Activated T-helper 9 cell treated with anti-CD3 and anti-CD28 coated beads, Interleukin-2, amount 50 U/mL, for 16 hours (primary cell): ENCODE measurements at places on chromosomes 1 and 21.

GRCh38 chr1:179124873-179125272 lies 43.0 kb downstream of the TOR3A start:
- DNase-seq: no peak

DNA sequence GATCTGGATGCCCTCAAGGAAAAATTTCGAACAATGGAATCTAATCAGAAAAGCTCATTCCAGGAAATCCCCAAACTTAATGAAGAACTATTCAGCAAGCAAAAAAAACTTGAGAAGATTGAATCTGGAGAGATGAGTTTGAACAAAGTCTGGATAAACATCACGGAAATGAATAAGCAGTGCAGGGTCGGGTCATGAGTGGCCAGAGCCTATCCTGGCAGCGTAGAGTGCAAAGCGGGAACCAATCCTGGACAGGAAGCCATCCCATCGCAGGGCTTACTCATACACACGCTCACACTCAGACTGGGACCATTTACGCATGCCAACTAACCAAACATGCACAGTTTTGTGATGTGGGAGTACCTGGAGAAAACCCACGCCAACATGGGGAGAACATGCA lies 43.1 kb downstream of the ZMYM1 start:
- no peak for DNase-seq

GRCh38 chr1:175192630-175193526 lies at the start of gene KIAA0040:
KIAA0040 (minus strand) TSS chr1:175192776; CDS start chr1:175161013, 31,763 bp downstream.
- DNase-seq: peak; percentile 62

GRCh38 chr21:29308456-29308783 lies 9.7 kb downstream of the BACH1 start:
- DNase-seq: no peak

GRCh38 chr1:100972185-100972584 lies 53.4 kb downstream of the DPH5 start:
- DNase-seq: no peak

GRCh38 chr1:205430696-205431305 lies 8.9 kb upstream of the LEMD1 start:
- peak; percentile 22 for DNase-seq

GRCh38 chr1:1683104-1683905 lies 9.3 kb downstream of the SLC35E2B start:
- DNase-seq: no peak

DNA sequence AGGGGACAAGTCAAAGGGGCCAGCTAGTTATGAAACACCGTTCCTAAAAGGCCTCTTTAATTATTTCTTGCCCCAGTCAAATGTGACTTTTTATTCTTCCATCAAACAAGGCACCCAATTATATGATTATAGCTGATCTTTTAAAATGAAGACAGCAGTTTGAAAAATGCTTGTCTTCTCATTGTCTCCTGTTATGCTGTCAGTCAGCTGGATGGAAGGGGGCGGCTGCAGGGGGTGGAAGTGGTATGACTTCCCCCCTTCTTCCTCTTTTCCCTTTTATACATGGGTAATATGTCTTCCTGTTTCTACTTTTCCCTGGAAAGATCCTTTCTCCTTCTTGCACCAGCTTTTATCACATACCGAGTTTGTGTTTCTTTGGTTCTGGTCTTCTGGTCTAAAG lies 25.8 kb upstream of the KCNA10 start:
- no peak for DNase-seq

DNA sequence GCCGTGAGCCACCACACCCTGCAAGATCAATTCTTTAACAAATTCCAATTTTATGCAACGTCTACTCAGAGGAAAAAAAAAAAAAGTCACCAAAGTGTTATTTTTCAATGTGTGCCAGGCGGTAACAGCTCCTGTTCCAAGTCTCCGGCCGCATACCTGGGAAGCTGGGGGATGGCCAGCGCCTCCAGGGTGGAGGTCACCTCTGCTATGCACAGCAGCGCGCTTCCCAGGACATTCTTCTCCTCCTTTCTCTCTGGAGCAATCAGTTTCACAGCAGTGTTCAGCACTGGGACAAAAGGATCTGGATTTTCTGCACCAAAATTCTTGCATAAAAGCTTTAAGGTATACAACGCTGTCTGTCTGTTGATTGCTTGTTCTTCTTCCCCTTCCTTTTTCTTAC lies 34.3 kb downstream of the LGALS8 start:
- DNase-seq: no peak

- DNase-seq: no peak
Measured at GRCh38 chr1:112234710-112235109, 161.3 kb upstream of the CTTNBP2NL start.

DNA sequence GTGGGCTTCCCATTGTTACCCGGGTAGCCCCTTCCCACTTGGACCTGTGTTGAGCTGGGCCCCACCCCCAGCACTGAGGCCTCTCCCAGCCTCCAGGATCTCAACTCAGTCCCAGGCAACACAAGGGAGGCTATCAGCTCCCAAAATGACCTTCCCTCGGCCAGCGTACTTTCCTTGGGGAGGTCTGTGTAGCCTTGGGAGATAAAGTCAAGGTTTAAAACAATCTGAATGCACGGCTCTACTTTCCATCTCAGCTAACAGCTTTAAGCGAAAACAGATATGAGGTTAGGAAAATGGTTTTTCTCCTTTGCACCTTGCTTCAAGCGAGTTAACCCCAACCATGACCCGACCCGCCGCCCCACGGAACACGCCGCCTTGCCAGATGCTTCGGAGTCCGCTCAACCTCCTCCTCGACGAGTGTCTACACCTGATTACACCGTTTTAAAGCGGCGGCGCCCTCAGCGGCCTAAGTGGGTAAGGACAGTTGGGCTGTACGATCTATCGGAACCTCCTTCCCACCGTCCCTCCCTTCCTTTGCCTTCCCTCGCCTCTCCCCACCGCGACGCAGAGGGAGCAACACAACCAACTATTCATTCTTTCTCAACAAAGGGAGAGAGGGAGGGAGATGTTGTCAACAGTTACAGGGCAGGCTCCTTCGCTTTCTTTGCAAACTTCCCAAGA lies 1.1 kb downstream of the BCAR3 start:
- DNase-seq: peak; percentile 11

DNA sequence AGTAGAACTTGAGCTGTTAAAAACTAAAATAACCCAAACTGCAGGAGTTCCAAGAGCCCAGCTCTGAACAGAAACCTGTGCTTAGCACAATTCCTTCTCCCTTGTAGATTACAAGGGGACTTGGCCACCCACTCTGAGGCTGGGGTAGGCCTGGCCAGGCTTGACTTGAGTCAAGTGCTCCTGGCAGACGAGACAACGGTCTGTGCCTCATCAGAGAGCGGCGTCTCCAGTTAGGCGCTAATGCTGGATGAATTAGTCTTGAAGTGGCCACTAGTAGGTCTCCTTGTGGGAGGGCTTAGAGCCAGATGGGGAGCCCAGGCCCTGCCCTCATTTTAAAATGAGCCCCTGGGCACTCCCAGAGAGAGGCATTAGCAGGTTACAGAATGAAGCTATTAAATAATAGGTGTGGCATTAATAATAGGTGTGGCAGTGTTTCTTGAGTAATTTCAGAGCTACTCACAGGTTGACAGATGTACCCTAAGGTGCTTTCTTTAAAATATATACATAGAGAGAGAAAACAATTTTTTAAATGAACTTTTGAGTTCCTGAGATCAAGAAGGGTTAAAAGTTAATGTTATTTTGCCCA lies 1.1 kb downstream of the EEIG2 start:
- DNase-seq: peak; percentile 17

DNA sequence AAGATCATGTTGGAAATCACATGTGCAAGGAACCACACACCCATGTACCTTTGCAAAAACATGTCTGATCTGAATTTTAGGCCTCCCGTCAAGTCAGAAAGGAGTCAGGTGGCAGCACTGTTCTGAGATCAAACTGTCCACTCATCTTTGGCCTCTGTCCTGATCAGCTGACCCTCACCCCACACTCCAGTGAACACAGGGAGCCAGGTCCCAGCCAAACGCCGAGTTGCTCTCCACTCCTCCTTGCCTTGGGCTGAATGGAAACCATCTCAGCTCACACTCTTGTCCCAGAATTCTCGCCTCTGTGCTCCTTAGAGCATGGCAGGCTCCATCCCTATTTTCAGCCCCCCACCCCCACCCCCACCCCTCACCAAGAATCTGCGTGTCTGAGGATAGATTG lies 4.6 kb upstream of the RNF186 start:
- DNase-seq: no peak

DNA sequence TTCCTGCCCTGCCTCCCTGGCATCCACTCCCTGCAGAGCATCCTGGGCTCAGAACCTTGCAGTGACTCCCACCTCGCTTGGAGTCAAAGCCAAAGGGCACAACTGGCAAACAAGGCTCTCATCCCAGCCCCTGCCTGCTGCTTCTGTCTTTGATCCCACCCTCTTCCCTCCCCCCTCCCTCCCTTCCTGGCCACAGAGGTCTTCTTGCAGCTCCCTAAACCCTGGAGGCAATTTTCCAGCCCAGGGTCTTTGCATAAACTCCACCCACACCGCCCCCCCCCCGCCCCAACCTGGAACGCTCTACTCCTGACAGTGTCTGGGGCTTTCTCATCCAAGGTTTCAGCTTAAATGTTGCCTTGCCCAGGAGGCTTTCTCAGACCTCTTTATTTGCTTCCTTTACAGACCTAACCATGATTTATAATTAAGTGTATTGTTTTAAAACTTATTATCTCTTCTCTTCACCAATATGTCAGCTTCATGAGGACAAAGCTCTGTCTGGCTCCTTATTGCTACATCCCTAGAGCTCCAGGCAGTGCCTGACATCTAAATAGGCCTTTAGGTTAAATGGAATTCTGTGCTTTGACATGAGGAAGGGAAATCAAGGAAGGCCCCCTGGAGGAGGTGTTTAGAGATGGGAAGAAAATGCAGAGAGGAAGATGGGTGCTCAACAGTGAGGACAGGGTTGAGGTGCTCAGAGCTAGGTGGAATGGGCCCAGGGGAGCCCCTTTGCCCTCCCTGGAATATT lies 37.7 kb upstream of the PADI1 start:
- DNase-seq: no peak

- DNase-seq: peak; percentile 7
Measured at GRCh38 chr1:172670791-172671190, 11.9 kb downstream of the FASLG start.

DNA sequence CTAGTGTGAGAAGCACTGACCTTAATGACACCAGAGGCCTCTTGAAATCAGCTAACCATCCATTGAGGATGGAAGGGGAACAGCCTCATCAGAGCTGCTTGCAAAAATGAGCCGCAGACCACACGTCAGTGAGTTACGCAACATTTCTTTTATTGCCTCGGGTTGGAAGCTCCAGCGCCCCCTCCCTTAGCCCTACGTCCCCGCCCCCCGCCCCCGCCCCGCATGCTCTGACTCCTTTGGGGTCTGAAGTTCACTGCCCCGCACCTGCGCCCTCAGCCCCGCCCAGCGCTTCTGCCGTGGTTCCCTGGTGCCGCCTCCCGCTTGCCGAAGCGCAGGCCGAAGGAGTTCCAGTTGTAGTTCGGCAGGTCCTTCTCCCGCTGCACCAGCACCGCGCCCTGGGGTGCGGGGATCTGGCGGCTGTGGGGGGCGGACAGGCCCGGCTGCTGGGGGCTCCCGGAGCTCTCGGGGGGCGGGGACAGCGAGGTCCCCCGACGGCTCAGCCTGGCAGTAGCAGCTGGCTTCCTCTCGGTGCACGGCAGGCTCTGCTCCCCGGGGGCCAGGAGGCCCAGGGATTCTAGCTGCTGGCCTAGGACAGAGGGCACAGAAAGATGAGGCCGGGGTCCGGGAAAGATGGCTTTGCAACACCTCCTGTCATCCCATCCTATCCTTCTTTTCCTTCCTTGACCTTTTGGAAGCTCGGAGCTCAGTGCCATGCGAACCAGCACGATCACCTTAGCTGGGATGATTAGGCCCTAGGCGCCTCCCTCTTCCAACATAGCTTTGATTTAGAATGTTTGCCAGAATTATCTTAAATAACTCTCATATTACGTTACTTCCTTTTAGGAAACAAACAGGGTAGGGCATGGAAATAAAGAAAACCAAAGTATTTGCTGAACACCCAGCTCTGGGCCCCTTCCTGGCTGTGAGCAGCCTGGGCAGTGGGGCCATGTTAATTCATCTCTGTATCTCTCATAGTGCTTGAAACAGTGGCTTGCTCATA lies 5.8 kb downstream of the KISS1 start:
- DNase-seq: no peak

- DNase-seq: no peak
Measured at GRCh38 chr1:246695136-246695535, 29.1 kb upstream of the SCCPDH start.

- no peak for DNase-seq
Measured at GRCh38 chr1:178417858-178418257, 78.9 kb downstream of the CLEC20A start.

DNA sequence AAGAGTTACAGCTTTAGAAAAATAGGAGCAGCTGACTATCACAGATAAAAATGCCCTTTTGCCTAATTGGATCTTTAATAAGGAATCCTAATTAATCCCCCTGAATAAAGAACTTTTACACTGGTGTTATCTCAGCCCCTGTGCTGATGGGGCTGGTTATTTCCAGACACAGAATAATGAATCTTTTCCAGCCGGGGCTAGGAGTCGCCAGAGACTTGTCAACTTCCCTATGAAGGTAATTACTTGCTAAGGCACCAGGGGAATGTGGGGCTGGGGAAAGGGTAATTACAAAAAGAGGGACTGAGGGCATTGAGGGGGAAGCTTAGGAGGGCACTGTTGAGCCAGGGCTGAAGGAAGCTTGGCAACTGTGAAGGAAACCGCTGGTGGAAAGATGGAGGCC lies 34.5 kb downstream of the HMGB4 start:
- no peak for DNase-seq

DNA sequence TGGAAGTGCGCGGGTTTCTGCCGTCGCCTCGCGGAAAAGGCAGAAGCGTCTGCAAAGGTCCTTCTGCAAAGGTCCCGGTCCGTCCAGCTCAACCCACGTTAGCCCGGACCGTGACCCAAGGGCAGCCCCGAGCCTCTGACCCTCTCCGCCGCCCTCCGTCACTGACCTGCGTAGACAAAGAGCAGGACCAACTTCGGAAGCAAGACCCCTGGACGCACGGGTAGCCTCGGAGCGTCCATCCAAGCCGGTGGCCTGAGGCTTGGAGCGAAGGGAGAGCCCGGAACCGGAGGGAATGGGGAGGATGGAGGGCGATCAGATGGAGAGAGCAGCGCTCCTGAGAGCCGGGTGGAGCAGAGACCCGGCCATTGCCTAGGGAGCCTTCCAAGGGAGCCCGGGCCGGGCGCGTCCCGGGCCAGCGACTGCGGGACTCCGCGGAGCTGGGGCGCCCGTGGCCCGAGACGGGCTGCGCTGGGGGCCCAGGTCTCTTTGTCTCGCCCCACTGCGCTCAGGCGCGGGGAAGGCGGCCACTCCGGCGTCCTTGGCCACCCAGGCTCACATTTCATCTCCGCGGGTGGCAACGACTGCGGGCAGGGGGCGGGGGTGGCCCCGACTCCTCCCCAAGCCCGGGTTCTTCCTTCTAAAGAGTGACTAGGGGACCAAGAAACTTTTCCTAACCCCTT lies at the start of gene CYYR1:
Gene CYYR1, minus strand, starts transcription at position 585 of the 680 bp plus-strand sequence. Its CDS starts 346 bp downstream, at position 239.
- DNase-seq: no peak

- no peak for DNase-seq
Measured at GRCh38 chr1:76659171-76659940, 207.9 kb upstream of the ST6GALNAC5 start.

GRCh38 chr1:31335007-31335406 lies 37.9 kb downstream of the FABP3 start:
- no peak for DNase-seq
